ENCODE measurements at places on chromosomes 7 and 10.

DNA sequence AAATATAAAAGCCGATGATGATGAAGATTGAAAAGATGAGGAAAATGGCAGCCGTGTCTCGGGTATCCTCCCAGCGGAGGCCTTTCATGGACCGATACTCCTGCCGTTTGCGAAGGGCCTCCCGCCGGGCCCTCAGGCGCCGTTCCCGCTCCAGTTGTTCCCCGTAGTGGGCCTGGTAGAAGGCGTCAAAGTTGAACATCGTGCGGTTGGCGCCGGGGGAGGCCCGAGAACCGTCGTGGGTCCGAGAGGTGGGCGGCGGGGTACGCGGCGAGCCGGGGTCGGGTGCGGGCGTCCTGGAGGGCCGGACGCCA, 553 bp downstream of the DNAJC30 start:
- no peak for DNase-seq

- DNase-seq, result no peak
Measured at GRCh38 chr10:89771684-89772083, 70.3 kb downstream of the KIF20B start.

GRCh38 chr10:24814568-24815313, 91.1 kb upstream of the ARHGAP21 start:
- no peak for DNase-seq

DNA sequence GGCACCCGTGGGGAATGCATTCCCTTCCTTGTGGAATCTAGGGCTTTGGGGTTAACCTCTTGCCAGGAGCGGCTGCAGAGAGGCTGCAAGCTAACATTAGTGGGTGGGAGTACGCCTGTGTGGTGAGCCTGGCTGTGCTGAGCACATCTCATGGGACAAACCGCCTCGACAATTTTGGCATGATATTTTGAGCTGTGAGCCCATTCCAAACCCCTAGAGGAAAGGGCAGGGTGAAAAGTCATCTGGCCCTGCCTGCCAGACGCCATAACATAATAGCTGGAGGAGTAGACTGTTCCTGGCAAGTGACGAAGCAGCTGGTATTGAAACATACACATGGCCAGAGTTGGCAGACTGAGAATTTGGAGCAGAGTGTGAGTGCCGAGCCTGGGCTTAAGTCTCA, 110.0 kb downstream of the TACC2 start:
- DNase-seq, result no peak

- DNase-seq, result no peak
Measured at GRCh38 chr7:94239661-94240234, 154.9 kb upstream of the COL1A2 start.

DNA sequence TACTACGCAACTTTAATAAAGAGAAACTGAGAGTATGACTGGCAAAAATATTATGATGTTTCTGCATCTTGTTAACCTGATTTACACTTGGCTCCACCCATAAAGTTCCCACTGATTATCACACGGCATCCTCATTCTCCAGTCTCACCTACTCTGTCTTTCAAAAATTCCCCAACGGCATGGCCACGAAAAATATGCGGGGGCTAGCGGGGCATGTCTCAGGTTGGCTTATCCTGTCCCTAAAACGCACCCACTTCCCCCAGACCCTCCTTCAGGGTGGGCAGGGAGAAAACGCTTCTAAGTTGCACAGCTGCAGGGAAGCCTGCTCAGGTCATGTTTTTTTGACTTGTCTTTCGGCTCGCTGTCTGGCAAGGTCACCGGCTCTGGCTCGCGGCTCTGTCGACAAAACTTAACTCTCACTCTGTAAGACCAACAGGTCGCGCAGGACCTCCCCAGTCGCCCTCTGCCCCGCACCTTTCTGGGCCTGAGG, 3.8 kb downstream of the CDK6 start:
- no peak for DNase-seq

GRCh38 chr7:147708871-147709270, 881.7 kb upstream of the C7orf33 start:
- no peak for DNase-seq

DNA sequence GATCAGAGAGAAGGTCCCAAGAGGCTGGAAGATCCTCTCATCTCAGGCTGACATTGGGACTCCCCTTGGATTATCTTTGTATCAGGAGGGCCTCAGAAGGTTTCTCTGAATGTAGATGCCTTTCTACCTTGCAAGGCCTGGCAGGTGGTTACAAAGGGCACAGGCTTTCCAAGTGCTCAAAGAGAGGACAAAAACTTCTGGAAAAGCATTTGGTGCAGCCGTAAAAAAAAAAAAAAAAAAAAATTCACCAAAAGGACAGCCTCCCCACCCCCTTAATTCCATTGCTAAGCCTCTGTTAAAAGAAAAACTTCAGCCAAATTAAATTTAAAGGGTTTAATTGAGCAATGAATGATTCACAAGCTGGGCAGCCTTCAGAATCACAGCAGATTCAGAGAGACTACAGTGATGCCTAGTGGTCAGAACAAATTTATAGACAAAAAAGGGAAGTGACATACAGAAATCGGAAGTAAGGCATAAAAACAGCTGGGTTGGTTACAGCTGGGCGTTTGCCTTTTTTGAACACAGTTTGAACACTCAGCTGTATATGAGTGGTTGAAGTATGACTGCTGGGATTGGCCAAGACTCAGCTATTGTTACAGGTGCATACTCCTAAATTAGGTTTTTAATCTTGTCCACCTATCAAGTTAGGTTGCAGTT, 42.5 kb upstream of the LRGUK start:
- no peak for DNase-seq

DNA sequence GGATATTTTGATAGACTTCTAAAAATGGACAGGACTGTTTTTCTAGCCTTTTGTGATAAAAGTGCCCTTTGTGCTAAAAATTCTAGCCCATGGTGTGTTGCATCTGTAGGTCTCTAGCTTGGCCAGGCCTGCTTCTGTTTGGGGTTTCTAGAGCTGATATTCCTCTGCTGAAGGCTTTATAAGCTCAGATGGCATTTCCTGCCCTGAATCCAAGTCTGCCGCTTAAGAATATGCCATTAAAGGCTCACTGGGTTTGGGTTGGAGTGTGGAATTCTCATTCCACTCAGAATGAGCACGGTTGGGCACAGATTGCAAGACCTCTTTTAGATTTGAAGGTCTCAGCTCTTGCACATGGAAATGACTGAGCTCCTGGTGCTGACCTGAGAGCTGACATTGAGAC, 49.4 kb upstream of the IGFBP3 start:
- DNase-seq, result no peak

- no peak for DNase-seq
Measured at GRCh38 chr10:93819520-93819919, 61.8 kb downstream of the LGI1 start.

GRCh38 chr10:19133992-19134391, 85.4 kb downstream of the MALRD1 start:
- DNase-seq, result no peak

DNA sequence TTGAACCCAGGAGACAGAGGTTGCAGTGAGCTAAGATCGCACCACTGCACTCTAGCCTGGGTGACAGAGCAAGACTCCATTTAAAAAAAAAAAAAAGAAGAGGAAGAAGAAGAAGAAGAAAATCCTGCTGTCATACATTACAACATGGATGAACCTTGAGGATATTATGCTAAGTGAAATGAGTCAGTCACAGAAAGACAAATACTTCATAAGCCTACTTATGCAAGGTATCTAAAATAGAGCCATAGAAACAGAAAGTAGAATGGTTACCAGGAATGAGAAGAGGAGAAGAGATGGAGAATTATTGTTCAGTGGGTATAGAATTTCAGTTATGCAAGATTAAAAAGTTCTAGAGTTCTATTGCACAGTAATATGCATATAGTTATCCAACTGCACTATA, 466.5 kb downstream of the PLXNA4 start:
- DNase-seq, result no peak

- no peak for DNase-seq
Measured at GRCh38 chr7:2488681-2489080, 12.5 kb upstream of the GRIFIN start.

- no peak for DNase-seq
Measured at GRCh38 chr10:120607016-120607709, 150.1 kb downstream of the PLPP4 start.

DNA sequence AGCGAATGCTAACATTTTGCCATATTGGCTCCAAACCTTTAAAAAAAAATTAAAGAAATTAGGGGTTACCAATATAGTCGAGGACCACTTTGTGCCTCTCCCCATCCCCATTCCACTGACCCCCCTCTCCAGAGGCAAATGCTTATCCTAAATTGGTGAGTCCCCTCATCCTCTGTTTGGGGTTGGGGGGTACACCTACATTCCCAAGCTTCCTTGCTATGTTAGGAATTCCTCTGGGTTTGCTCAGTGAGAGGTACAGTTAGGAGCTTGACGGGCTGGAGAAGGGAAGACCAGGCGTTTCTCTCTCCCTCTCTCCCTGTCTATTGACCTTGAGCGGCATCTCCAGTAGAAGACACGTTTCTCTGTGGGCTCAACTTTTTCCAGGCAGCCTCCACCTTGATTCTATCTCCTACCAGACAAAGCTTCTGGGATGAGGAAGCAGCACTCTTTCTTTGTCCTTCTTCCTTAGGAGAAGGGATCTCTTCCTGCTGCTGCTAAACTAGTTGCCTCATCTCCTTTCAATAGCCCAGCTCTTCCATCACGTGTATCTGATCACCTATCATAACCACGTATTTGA, 6.6 kb upstream of the AKR1B15 start:
- no peak for DNase-seq

DNA sequence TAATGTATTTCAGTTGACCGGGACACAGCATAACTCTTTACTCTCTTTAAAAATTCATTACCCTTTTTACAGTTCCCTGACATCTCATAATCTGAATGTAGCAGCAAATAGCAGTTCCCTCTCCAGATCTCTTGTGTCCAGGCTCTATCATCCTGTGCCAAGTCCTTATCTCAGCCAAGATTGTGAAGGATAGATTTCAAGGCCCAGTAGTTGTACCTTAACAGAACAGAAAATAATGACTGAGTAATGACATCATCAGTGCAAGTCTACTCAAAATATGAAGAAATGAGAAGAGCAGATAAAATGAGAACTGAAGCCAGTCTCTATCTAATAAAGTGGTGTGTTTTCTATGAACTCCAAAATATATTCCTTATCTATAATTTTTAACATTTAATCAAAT, 92.6 kb downstream of the TFEC start:
- no peak for DNase-seq

DNA sequence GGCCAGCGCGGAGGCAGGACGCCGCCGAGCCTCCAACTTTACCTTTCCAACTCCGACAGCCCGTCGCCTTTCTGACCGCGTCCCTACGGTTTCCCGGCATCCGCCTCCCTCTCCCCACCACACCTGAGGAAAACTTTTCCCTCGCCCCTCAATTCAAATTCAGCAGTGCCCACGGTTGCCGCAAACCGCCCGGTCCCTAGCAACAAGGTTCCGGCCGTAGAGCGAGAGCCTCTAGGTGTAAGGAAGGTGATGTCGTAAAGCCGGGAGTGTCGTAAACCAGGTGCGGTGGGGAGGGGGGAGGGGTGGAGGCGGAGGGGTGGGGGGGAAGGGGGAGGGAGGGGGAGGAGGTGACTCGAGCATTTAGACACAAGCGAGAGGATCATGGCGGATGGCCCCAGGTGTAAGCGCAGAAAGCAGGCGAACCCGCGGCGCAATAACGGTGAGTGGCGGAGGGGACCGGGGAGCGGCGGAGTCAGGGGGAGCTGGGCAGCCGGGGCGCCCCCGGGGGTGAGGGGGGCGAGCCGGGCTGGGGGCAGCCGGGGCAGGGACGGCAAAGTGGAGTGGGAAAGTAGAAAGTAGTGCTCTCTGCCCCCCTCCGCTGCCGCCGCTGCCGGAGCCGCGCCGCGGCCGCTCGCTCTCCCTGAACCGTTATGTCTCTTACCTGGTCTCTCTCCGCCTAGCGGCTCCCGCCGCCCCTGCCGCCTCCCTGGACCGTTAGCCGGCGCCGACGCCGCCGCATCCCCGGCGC, at the start of gene ZEB1:
Gene ZEB1 (plus strand): TSS at position 363 of the 748 bp plus-strand sequence. CDS start 19 bp downstream, at position 382.
- DNase-seq, result peak; percentile 82

- no peak for DNase-seq
Measured at GRCh38 chr10:114665406-114665805, 7.3 kb upstream of the ABLIM1 start.

- DNase-seq, result peak; percentile 25
Measured at GRCh38 chr7:55571511-55572377, 558 bp downstream of the VOPP1 start.

- peak; percentile 49 for DNase-seq
Measured at GRCh38 chr7:2719007-2719406, 31.0 kb downstream of the AMZ1 start.

DNA sequence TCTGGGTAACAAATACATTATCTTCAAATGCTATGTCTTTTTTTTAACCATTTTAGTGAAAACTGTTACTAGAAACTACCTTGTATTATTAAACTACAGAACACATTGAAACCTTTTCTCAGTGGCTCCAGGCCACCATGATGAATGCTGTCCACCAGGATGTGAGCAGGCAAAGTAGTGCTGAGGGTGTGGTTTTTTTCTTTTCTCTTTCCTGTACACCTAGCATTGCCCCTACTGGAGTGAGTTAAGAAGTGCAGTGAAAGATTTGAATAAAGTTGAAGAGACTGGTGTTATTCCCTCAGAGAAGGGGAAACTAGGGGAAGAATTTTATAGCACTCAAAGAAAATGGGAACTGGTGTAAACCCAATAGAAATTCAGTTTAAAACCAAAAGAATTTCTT, 120.0 kb upstream of the SAMD8 start:
- no peak for DNase-seq

GRCh38 chr7:81594767-81595166, 175.1 kb downstream of the HGF start:
- DNase-seq, result no peak

DNA sequence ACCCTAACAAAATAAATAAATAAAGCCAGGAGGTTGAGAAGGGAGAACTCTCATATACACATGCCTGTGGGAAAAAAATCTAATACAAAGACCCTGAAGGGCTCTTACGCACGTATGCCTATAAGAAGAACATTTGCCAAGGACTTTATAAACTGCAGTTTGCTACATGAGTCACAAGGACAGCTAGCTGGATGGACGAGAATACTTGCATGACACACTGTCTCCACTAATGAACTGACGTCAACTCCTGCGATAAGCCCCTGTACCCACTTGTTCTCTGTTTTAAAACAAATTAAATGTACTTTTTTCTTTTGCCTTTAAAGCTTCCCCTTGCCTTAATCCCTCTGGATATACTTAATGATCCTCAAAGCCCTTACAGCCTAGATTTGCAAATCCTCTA, 374.6 kb upstream of the GHITM start:
- no peak for DNase-seq

- DNase-seq, result no peak
Measured at GRCh38 chr7:24637706-24638105, 64.5 kb downstream of the PALS2 start.

DNA sequence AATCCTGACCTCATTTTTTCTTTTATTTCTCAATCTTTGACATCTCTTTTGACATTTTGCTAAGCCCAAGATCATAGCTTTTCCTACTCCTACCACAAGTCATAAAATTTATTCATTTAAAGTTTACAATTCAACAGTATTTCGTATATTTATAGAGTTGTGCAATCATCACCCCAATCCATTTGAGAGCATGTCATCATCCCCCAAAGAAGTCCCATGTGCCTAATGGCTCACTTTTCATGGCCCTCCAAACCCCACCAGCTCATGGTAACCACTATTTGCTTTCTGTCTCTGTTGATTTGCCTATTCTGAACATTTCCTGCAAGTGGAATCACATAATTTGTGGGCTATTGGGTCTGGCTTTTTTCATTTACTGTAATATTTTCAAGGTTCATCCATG, 52.5 kb upstream of the GLI3 start:
- no peak for DNase-seq
